Esophagus muscularis mucosa (tissue), 4 donors: ENCODE measurements at places on chromosomes 2 and 18. TPM values are rescaled to one million over a fixed set of nuclear protein-coding genes. Genes with fewer than 3 reads are reported as not detected.

GRCh38 chr2:85698880-85699254 is 4.7 kb downstream of the GNLY start:
- DNase-seq = no peak

- no peak for DNase-seq
Observed at GRCh38 chr2:49306925-49307324, 152.6 kb upstream of the FSHR start.

- DNase-seq = no peak
Observed at GRCh38 chr2:185628985-185629384, 109.6 kb upstream of the FSIP2 start.

The TTC32 gene
- total RNA-seq = 12.5 TPM

The RNU2-63P gene
- not detected for total RNA-seq

The MARCHF4 gene
- not detected for total RNA-seq
